ENCODE measurements at places on chromosomes 5 and 9.

DNA sequence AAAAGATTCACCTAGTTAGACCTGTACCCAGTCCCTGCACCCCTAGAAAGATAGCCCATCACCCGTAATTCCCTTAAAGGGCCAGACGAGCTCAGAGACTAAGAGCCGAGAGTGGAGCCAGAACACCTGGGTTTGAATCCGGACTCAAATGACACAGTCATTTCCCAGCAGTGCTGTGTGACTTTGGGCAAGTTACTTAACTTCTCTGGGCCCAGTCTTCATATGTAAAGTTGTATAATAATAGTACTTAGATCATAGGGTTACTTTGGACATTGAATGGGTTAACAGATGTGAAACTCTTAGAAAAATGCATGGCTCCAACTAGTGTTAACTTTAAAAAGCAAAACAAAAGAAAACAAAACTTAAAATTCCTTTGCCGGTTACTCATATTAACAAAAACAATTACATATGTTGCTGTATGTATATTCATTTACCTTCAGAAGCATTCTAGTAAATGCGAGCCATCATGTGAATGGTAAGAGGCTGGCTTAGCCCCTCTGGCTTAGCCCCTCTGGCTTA is 40.4 kb upstream of the RASGRF2 start:
- no peak for DNase-seq

- peak; percentile 37 for DNase-seq
Measured at GRCh38 chr5:80408484-80409366, 861 bp downstream of the ZFYVE16 start.

- DNase-seq, result no peak
Measured at GRCh38 chr9:93090091-93090655, 5.8 kb upstream of the CARD19 start.

- no peak for DNase-seq
Measured at GRCh38 chr5:351084-351920, 29.8 kb downstream of the AHRR start.

- no peak for DNase-seq
Measured at GRCh38 chr5:72531496-72532190, 24.4 kb upstream of the ZNF366 start.

- no peak for DNase-seq
Measured at GRCh38 chr5:172477466-172477865, 23.1 kb upstream of the SH3PXD2B start.

- DNase-seq, result no peak
Measured at GRCh38 chr9:70902692-70903131, 218.7 kb downstream of the TRPM3 start.

DNA sequence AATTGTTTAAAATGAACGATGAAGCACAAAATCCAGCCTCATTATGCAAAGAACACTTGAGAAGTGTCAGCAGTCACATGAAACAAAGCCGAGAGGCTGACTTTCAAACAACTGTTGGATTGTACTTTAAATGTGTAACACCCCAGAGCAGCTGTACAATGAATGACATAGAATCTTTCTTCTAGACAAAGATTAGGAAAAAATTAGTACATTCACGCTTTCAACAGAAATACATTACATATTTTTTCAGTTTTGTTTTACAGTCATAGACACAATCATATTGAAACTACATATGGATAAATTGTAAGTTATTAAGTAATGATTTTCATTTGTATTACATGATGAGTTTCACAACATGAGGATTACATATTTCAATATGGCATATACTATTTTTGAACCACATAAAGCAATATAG is 10.6 kb upstream of the AGXT2 start:
- no peak for DNase-seq

GRCh38 chr5:56624751-56625150 is 190.6 kb upstream of the MAP3K1 start:
- no peak for DNase-seq

DNA sequence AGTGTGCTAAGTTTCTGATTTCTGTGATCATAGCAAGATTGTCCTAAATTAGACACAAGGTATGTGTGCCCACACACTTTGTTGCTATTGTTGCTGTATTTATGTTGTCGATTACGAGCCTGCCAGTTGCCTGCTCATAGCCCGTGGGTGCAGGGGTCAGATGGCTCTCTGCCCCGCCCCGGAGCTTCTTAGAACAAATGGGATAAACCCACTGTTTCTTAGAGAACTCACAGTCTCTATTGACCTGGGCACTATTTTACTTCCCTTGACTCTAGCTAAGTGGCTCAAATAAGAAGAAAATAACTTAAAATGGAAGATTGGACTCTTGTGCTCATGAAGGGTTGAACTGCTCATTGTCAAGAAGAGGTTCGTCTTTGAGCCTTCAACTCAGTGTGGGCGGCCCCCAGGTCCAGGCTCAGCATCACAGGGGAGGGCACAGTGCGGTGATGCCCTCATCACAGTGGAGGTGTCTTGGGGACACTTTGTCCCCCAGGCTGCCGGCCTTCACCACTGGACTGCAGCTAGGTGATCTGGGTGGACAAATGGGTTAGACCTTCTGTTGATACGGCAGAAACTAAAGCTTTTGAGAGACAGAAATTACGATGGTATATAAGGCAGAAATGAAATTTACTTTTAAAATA is 155.5 kb downstream of the TENT4A start:
- no peak for DNase-seq

Data from NCI-H1092 (cell line).